ENCODE measurements at places on chromosomes 5 and 9.

GRCh38 chr5:84228266-84228665 lies 156.4 kb downstream of the EDIL3 start:
- DNase-seq = no peak

DNA sequence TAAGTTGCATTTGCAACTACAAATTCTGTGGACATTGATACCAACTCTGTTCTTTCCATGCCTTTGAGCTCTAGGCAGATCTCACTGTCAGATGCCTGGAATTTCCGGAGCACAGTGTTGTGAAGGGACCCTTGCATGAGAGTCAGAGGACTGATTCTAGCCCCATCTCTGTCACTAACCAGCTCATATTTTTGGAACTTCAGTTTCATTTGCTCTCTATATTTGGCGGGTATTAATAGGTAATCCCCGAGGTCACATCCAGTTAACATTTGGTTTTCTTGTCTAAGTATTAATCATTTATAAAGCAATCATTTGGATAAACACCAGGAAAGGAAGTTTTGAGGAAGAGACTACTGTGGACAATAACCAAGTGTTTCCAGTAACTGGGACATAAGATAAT lies 115.7 kb downstream of the MAN2A1 start:
- DNase-seq = peak; percentile 3

- DNase-seq = no peak
Measured at GRCh38 chr5:103890313-103890712, 327.7 kb upstream of the NUDT12 start.

- no peak for DNase-seq
Measured at GRCh38 chr5:96975656-96976055, 39.8 kb downstream of the LNPEP start.

All from eye (tissue), 1 donor.